ENCODE measurements at places on chromosomes 13 and 19.

- DNase-seq = peak; percentile 35
Measured at GRCh38 chr19:13212759-13213330, 62.6 kb downstream of the IER2 start.

- peak; percentile 57 for DNase-seq
Measured at GRCh38 chr13:77375560-77376108, 48.7 kb upstream of the MYCBP2 start.

GRCh38 chr19:1956122-1956494 is 15.1 kb downstream of the CSNK1G2 start:
- DNase-seq = no peak

- no peak for DNase-seq
Measured at GRCh38 chr19:2703691-2704216, 1.3 kb upstream of the GNG7 start.

DNA sequence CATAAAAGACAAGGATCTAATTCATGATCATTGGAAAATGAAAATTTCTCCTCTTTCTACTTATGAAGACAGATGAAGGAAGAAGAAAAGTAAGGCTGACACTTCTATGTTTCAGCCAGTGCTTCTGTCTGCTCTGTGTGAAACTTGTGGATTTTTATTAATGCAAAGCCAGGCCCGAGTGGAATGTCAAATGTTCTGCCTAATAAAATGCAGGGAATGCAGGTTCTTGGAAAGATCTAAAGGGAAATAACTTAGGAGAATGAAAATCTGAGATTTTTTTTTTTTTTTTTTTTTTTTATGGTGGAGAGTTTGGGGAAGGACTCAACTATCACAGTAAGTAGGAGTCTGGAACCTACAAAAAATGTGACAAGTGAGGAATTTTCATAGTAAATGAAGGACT is 1732.3 kb upstream of the SLC10A2 start:
- peak; percentile 15 for DNase-seq

DNA sequence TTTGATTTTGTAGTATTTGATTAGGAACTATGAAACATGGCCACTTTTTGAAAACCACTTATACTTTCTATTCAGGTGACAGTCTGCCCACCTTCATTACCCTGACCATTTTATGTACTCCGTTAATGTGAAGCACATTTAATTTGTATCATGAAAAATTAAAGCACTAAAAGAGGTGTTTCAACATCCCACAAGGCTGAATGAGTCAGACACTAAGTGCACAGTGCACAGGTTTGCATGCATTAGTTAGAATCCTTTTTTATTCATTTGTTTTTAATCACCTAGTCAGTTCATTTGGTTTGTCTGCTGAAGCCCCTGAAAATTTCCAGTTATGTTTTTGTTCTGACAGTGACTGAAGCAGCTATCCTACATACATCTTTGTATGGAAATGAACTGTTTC is 271.0 kb downstream of the SLITRK5 start:
- peak; percentile 12 for DNase-seq

DNA sequence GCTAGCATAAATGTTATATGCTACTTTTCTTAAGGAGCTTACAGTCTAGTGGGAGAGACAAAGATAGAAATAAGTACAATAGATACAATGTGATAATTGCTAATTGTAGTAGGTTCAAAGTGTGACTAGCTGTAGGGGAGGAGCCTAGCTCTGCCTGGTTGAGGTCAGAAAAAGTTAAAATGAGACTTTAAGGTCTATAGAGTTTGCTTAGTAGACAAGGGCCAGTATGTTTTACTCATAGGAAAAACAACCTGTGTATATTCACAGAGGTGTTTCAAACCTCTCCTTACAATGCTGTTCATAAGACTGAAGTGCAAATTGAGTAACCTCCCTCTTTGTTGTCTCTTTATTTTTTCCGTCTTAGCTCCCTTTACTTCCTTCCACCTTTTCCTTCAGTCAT is 56.1 kb downstream of the PDS5B start:
- DNase-seq = no peak

- DNase-seq = peak; percentile 60
Measured at GRCh38 chr13:60329221-60329923, 67.6 kb upstream of the TDRD3 start.

DNA sequence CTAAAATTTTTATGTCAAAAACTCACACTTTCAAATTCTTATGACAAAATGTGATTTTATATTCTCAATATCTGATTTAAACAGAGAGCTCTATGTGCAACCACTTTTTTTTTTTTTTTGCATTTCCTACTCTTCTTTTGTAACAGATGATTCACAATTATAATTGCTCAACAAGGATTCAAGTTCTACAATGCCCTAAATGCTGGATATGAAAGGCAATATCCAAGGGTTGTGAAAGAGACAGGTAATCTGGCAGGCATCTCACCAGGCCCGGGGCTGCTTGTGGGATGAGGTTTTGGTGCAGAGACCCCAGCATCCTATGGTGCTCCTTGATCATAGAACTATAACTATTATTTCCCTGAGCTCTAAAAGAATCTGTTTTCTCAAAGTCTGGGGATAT is 363.6 kb upstream of the NBEA start:
- no peak for DNase-seq
